Thoracic aorta endothelial cell (primary cell): ENCODE measurements at places on chromosomes 4 and X. TPM values are rescaled to one million over a fixed set of nuclear protein-coding genes. Genes with fewer than 3 reads are reported as not detected.

The GPC4 gene
- total RNA-seq = 0.07 TPM in 1 of 2 replicates, not detected in the other

The ADGRG4 gene
- total RNA-seq = under 0.01 TPM in 1 of 2 replicates, not detected in the other

The GAB3 gene
- 4.1 and 4.7 TPM in 2 replicates for total RNA-seq

The MAGEA11 gene
- total RNA-seq = not detected in 2 replicates

The FAT1 gene
- 2.0 and 2.5 TPM in 2 replicates for total RNA-seq

The TMEM33 gene
- 90.8 and 107 TPM in 2 replicates for total RNA-seq

The TBX22 gene
- not detected in 2 replicates for total RNA-seq
